CD4-positive, alpha-beta T cell treated with Interleukin-10 for 1 hour (primary cell): ENCODE measurements at places on chromosomes 3 and 15.

DNA sequence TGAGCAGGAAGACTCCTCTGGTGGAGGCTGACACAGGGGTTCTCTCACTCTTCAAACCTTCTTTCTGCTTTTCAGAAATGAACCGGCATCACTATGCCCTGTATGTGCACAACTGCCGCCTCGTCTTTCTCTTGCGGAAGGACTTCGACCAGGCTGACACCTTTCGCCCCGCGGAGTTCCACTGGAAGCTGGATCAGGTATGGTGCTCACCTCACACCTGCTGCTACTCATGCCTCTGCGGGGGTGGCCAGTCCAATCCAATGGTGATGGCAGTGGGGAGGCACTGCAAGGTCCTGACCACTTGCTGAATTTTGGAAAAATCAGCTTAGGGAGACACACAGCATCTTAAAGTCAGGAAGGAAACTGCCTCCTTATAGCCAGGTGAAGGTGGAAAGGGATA is 211.3 kb upstream of the TRIM42 start:
- DNase-seq: no peak

- DNase-seq: peak; percentile 97
Observed at GRCh38 chr15:101294731-101295606, at the start of gene SNRPA1. Gene SNRPA1 (minus strand): TSS chr15:101295248. CDS start chr15:101295178, 70 bp downstream.

DNA sequence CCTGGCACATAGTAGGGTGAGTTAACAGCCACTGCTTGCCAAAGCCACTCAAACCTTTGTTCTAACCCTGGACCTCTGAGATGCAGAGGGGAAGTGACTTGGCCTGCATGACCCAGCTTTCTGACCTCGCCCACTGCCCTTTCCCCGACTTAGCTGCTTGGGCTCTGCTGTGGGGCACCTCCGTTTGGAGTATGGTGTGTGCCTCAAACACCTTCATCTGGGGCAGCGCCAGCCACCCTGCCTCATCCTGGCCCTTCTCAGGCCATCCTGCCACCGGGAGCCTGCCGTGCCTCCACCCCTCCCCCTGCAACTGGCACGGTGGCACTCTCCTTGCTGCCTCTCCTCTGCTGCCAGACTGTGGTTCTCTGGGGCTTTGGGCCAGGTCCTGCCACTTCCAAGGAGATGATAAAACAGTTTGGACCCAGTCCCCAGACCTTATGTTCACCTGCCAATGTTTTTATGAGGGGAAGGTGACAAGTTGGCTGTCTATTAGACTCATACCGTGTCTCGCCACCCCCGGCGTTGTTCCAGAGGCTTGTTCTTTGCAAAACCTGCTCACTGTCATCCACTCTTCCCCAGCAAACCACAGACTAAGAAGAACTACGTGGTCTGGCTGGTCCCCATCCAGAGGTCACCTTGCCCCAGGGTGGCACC is 32.2 kb downstream of the SLC6A6 start:
- DNase-seq: no peak

DNA sequence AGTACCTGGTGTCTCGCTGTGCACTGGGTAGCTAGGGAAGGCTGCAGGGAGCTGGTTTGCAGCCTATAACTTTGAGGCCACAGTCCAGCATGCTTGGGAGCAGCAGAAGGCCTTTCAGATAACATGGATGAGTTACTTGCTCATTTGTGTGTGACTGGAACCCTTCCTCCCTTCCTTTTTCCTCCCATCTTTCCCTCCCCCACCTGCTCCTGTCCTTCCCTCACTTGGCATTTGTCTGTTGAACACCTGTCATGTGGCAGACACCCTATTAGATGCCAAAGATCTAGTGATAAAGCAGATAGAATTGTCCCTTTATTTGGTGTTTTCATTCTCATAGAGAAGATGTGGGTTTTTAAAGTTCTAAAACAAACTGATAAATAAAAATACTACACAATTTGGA is 71.6 kb downstream of the LRTM1 start:
- no peak for DNase-seq

- no peak for DNase-seq
Observed at GRCh38 chr3:195768831-195769303, 42.9 kb downstream of the MUC4 start.

DNA sequence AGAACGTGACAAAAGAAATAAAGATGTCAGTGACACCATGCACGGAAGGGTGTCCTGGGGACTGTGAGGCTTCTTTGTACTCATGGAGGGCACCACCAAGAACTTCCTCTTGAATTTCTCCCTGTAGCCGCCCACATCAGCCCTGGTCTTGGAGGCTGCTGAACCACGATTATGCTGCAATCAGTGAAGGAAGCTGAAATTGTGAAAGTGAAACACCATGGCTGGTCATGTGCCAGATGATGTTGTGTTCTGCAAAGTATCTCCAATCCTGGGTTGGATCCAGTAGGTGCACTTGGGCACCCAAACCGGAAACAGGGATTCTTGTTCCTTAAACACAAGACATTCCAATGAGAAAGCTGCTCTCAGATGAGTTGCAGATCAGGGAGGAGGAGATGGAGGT is 104.4 kb upstream of the GOLGA6L6 start:
- DNase-seq: peak; percentile 24

GRCh38 chr3:31777092-31777491 is 204.0 kb downstream of the OSBPL10 start:
- DNase-seq: no peak

DNA sequence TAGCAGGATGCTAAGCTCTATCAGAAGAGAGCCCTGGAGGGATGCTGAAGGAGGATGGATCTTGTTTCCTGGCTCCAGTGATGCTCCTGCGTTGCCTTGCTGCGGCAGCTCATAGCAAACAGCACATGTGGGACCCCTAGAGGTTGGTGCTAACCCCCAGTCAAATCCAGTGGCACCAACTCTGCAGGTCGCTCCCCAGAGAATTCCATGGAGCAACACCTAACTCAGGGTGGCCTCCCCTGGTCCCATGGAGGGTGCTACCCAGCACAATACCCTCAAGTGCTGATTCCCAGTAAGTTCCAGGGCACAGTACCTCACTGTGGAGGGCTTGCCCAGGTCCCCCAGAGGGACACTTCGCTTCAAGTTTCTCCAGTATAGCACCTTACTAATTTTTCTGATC is 231.2 kb downstream of the NEK10 start:
- no peak for DNase-seq

DNA sequence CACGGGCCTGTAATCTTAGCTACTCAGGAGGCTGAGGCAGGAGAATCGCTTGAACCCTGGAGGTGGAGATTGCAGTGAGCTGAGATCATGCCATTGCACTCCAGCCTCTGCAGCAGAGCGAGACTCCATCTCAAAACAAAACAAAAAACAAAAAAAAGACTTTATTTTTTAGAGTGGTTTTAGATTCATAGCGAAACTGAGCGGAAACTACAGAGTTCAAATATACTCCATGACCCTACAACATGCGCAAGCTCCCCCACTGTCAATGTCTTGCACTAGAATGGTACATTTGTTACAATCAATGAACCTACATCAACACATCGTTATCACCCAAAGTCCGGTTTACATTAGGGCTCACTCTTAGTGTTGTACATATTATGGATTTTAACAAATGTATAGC is 2.2 kb upstream of the CRTAP start:
- no peak for DNase-seq

DNA sequence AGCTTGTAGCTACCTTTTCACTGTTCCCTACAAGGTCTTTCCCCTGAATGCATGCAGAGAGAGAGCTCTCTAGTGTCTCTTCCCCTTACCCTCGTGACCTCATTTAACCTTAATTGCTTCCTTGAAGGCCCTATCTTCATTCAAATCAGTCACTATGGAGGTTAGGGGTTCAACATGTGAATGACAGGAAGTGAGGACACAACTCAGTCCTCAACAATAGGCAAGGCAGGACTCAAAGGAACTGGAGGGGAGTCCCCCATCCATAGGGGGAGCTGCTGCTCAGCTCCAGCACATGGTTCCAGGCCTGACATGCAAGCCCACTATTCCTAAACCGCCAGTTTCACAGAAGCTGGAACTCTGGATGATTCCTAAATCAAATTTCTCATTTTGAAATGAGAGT is 33.8 kb upstream of the GYG1 start:
- no peak for DNase-seq

DNA sequence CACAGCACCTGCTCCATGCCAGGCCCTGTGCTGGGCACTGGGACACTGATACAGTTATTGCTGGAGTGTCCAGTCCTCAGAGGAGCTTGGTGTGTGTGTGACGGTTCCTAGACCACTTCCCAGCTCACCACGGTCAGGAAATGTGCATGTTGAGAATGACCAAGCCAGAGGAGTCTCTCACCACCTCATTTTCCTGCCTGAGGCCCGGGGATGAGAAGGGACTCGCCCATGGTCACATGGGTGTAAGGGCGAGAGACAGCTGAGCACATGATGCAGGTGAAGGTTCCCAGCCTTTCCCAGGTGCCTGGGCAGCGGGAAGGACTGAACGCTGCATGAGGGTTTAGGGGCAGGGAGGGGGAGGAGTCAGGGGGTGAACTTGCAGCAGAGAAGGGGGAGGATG is 180.9 kb upstream of the TLE3 start:
- no peak for DNase-seq

DNA sequence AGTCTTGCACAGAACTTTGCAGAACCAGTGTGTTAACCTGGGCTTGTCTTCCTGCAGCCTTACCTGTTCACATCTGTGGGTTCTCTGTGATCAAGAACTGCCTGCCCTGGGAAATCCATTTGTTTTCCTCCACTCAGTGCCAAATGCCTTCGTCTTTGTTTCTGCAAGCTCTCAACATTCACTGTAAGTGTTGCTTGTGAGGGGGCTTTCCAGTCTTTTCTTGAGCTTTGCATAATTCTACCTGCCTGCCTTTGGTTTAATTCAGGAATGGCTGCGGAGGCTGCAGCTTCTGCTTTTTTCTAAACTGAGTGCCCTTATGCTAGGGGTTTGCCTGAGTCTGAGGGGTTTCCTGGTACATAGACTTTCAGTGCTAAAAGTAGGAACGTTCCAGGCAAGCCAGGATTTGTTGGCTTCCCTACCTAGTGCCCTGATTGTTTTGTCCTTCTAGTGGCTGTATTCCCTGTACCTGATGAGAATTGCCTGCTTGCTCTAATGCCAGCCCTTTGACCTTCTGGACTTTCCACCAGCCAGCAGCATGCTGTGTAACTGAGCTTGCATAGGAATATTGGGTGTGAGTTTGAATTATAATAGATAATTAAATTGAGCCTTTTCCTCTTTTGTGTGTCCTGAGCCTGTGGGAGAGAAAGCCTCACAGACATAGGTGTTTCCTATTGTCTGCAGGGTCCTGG is 96.6 kb upstream of the CLSTN2 start:
- DNase-seq: no peak

DNA sequence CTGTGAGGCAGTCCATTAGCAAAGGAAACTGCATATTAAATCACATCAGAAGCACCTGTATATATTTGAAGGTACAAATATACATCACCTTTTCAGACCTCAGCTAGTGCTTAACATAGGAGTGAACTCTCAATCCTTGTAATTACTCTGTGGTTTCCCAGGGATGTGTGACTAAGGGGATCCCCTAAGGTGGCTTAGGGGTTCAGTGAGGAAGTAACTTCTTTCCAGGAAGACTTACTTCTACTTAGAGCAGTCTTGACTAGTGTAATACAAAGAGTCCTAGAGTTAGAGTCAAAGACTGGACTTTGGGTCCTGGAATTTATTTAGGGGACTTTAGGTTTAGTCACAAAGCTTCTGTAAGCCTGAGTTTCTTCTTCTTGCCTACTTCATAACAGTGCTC is 8.7 kb upstream of the SUMF1 start:
- DNase-seq: no peak

DNA sequence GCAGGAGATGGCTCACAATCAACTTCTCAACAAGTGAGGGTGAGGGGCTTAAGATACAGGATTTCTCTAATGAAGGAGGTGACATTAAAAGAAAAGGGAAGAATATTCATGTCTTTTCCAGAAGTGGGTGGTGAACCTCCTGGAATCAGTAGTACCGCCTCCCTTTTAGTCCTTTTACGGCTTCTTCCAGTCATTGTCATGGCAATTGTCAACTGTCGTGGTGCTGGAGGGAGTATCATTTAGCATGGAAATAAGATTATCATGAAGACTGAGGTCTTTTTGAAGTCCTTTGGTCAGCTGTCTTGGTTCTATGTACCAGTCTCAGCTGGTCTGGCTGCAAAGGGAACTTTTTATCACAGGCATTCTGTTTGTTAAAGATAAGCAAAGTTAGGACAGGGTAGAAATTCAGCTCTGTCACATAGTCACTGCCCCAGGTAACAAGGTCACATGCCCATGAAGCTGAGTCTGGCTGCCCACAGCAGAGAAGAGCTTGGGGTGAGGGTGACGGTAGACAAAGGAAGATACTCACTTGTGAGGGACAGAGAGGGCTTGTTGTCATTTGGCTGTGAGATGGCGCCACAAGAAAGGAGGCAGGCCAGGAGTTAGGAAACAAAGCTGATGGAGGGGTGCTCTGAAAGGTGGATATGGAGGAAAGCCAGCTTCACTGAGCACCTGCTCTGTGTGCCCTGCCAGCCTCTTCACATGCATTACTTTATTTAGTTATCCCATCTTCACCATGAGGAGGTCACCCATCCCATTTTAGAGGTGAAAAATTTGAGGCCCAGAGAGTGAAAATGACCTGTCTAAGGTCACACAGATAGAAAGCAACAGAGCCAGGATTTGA is 228.2 kb upstream of the TRIM42 start:
- no peak for DNase-seq

DNA sequence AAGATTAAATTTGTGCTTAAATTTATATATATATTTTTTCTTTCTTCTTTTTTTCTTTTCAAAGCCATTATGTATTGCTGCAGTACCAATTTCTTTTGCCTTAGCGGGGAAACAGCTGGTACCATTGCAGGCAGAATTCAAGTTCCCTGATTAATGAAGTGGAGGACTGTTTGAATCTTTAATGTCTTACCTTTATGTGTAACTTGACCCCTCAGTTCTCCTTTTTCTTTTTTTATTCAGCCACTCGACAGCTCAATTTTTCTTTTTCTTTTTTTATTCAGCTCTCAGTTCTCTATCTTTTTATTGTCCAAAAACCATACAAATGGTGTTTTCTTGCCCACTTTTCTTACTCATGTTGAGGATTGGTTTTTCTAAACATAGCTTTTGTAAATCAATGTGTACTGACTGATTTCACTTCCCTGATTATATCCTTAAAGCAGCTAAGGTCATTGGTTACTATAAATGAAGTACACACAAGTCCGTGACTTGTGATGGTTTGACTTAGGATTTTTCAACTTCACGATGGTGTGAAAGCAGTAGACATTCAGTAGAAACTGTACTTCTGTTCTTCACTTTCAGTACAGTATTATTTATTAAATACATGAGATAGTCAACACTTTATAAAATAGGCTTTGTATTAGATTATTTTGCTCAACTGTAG is 22.8 kb downstream of the ATP2C1 start:
- no peak for DNase-seq

DNA sequence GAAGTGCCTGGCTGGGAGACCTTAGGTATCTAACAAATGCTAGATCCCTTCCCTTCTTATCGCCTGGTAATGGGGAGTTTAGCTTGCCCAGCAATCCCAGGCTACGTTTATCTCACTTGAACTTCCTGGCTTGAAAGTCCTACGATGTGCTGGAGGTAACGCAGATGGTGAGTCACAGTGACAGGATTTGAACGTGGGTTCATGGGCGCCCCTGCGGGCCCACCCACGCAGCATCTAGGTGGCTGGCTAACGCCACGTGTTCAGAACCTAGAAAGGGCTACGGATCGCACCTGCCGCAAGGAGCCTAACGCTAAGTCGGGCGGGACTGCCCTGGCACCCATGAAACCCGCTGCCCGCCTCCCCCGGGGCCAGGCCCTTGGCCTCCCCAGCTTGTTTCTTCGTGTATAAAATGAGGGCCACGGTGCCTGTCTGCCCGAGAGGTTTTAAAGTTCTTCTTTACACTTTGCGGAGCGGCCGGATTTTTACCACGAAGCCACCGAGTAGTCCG is 600 bp upstream of the USP3 start:
- peak; percentile 89 for DNase-seq

GRCh38 chr3:10248984-10249748 is 907 bp downstream of the TATDN2 start:
- DNase-seq: peak; percentile 61
